Small intestine (tissue), 16 donors: ENCODE measurements at places on chromosomes 6 and 20. TPM values are rescaled to one million over a fixed set of nuclear protein-coding genes. Genes with fewer than 3 reads are reported as not detected.

Gene IP6K3
- polyA plus RNA-seq = 0.54 TPM

GRCh38 chr6:49333345-49334125 is 129.5 kb downstream of the MMUT start:
- no peaks in the 10 kb centered on the region for H3K36me3 ChIP-seq
- no peak overlapping the region for H3K4me3 ChIP-seq

- no peak overlapping the region for H3K4me3 ChIP-seq
- no peak for DNase-seq
- no peaks in the 10 kb centered on the region for H3K27me3 ChIP-seq
- no peaks in the 10 kb centered on the region for H3K36me3 ChIP-seq
- H3K4me1 ChIP-seq = no peaks in the 10 kb centered on the region
- no peak overlapping the region for H3K27ac ChIP-seq
Observed at GRCh38 chr6:1670711-1671462, 61.2 kb downstream of the FOXC1 start.

Gene SLC12A5
- polyA plus RNA-seq = 2.1 TPM

Gene CAP2
- polyA plus RNA-seq = 0.89 TPM

- H3K27ac ChIP-seq = no peak overlapping the region
- H3K36me3 ChIP-seq = no peaks in the 10 kb centered on the region
- no peak for DNase-seq
- H3K4me1 ChIP-seq = peaks cover 4% of the 10 kb centered on the region
- H3K27me3 ChIP-seq = peaks cover 67% of the 10 kb centered on the region
Observed at GRCh38 chr20:63172726-63173125, 43.2 kb downstream of the YTHDF1 start.

- DNase-seq = no peak
- H3K36me3 ChIP-seq = no peaks in the 10 kb centered on the region
- no peak overlapping the region for H3K4me3 ChIP-seq
- no peaks in the 10 kb centered on the region for H3K4me1 ChIP-seq
- H3K27ac ChIP-seq = no peak overlapping the region
- H3K27me3 ChIP-seq = no peaks in the 10 kb centered on the region
Observed at GRCh38 chr6:142045380-142046278, 87.1 kb upstream of the GJE1 start.

DNA sequence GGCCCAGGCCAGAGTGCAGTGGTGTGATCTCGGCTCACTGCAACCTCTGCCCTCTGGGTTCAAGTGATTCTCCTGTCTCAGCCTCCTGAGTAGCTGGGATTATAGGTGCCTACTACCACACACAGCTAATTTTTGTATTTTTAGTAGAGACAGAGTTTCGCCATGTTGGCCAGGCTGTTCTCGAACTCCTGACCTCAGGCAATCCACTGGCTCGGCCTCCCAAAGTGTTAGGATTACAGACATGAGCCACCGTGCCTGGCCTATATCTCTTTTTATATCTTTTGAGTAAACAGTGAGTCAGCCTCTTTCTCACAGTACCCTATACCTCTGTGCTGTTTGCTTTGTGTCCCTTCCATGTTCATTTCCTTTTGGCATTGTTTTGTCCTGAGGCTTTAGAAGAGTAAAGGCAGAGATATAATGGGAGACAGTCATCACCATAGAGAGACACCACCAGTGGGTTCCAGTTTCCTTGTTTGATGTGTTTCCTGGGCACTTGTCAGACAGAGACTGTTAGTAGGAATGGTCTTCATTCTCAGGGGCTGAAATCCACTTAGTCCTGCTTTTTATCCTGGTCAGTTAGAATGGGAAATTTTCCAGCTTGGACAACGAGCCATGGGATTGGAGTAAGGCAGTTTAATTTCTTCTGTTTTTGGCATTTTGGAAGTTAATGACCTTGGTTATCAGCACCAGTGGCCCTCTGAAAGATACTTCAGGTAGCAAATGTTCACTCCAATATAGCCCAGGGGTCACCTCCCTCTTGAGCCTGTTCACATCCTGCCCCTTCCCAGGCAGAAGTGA is 32.2 kb upstream of the ASXL1 start:
- H3K36me3 ChIP-seq = peaks cover 30% of the 10 kb centered on the region
- H3K27me3 ChIP-seq = no peaks in the 10 kb centered on the region
- no peak overlapping the region for H3K4me3 ChIP-seq
- H3K27ac ChIP-seq = peak overlapping the region; percentile 65

DNA sequence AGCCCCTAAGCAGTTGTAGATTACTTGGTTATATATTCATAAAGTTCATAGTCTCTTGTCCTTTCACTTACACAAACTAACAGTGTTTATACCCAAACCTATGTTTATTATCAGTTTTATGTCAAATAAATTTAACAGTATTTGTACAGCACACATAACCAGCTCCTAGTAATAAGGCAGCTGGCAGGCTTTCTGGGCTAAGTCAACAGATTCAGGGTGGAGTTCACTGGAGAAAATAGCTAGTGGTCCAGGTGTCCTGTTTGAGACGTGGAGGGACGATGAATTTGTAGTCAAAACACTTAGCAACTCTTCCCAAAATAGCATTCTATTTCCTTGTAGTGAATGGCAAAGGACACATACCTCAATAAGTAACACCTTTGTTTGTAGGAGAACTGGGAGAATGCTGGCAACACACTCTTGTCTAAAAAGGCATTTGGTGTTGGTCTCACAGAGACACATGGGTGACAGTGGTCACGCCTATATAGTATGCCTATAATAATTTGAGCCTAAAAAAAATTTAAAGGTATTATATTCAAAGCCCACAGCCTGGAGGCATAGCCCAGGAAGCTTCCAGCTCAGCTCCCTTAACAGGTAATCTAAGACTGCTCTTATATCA is 156.4 kb upstream of the CARMIL1 start:
- peaks cover 2% of the 10 kb centered on the region for H3K36me3 ChIP-seq
- peak overlapping the region; percentile 18 for H3K27ac ChIP-seq
- no peaks in the 10 kb centered on the region for H3K27me3 ChIP-seq
- no peaks in the 10 kb centered on the region for H3K4me1 ChIP-seq

Gene SLC16A10
- 4.0 TPM for polyA plus RNA-seq

DNA sequence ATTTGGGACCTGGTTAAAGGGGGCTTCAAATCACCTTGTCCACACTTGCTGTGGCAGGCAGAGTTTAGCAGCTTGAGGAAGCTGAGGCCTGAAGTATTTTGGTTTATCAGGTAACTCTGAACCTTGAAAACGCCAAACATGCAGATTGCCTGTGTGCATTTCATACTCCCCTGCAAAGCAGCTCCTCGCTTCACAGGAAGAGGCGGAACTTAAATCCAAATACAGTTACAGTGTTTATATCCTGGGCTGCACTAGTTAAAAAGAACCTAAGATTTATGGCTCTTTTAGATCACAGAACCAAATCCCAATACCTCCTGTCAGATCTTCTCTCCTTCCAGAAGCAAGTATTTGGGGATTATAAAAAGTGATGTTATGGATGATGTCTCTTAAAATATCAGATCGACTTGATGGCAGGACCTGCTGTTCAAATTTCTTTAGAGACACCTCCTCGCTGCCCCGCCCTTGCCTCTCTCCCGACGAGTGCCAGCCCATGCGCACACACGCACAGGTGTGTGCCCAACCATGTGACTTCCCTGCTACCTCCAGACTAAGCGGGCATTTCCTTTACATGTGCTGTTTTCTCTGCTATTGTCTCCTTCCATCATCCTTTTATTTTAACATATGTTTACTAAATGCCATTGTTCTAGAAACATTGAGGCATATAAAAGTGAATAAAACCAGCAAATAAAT is 224.6 kb upstream of the FOXQ1 start:
- no peak overlapping the region for H3K27ac ChIP-seq
- H3K36me3 ChIP-seq = no peaks in the 10 kb centered on the region
- no peak overlapping the region for H3K4me3 ChIP-seq
- peaks cover 3% of the 10 kb centered on the region for H3K27me3 ChIP-seq

- peak; percentile 80 for DNase-seq
- peaks cover 4% of the 10 kb centered on the region for H3K36me3 ChIP-seq
- H3K4me3 ChIP-seq = no peak overlapping the region
- peak overlapping the region; percentile 60 for H3K27ac ChIP-seq
- peaks cover 71% of the 10 kb centered on the region for H3K4me1 ChIP-seq
- H3K27me3 ChIP-seq = no peaks in the 10 kb centered on the region
Observed at GRCh38 chr20:31569163-31570020, 35.7 kb upstream of the ID1 start.

- no peaks in the 10 kb centered on the region for H3K36me3 ChIP-seq
- H3K4me3 ChIP-seq = no peak overlapping the region
- H3K27me3 ChIP-seq = no peaks in the 10 kb centered on the region
- DNase-seq = no peak
- no peak overlapping the region for H3K27ac ChIP-seq
- no peaks in the 10 kb centered on the region for H3K4me1 ChIP-seq
Observed at GRCh38 chr6:78561015-78561414, 306.3 kb upstream of the IRAK1BP1 start.

DNA sequence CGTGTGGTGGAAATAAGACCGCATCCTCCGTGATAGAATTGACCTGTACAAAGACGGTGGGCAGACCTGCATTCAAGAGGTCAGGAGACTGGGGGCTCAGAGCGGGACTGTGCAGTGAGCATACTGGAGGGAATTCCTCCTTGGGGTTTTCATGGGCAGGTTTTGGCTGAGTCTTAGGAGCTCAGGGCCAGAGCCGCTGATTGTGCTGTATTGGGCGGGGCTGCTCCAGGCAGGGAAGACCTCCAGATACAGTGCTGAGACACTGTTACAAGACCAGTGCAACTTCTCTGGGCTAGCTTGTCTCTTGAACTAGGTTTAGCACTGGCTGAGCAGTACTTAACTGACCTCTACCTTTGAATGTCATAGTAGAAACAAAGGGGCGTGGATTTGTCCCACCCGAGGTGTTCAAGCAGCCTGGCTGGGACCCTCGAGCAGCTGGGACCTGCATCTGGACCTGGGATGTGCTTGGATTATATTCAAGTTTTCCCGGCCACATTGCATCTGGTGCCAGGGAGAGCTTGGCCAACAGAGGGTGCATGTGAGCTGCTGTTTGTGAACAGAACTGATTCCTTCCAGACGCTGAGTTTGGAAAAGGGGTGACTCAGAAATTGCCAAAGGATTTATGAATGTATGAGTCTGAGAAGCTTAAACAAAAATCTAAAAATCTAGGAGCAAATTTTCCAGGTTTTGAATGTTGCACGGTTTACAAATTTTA is 33.4 kb upstream of the SLC22A1 start:
- H3K4me3 ChIP-seq = no peak overlapping the region
- H3K27me3 ChIP-seq = no peaks in the 10 kb centered on the region
- no peaks in the 10 kb centered on the region for H3K4me1 ChIP-seq
- DNase-seq = peak; percentile 69
- H3K36me3 ChIP-seq = peaks cover 82% of the 10 kb centered on the region
- H3K27ac ChIP-seq = no peak overlapping the region

Gene MAFB
- 10.7 TPM for polyA plus RNA-seq

- no peaks in the 10 kb centered on the region for H3K4me1 ChIP-seq
- no peak overlapping the region for H3K27ac ChIP-seq
- DNase-seq = no peak
- peaks cover 23% of the 10 kb centered on the region for H3K27me3 ChIP-seq
Observed at GRCh38 chr6:44273617-44274016, 3.4 kb downstream of the TMEM151B start.

DNA sequence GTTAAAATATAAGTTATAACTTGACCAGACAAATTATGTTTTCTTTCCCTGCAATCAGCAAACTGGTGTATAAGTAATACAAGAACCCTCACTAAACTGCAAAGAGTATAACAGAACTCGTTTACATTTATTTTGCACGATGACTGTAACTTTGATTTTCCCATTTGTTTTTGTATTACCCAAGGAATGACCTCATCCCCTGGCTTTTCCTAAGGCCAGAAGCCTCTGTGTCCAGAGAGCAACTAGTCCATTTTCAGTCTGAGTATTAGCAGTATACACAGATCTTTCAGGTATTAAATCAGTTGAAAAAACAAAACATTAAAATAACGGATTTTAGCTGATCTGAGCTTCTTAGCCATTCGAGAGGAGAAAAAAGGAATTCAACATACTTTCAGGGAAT is 17.2 kb downstream of the COL19A1 start:
- H3K36me3 ChIP-seq = no peaks in the 10 kb centered on the region
- H3K27ac ChIP-seq = no peak overlapping the region
- no peak for DNase-seq
- no peak overlapping the region for H3K4me3 ChIP-seq
- no peaks in the 10 kb centered on the region for H3K27me3 ChIP-seq

Gene GATA5
- polyA plus RNA-seq = 11.9 TPM

DNA sequence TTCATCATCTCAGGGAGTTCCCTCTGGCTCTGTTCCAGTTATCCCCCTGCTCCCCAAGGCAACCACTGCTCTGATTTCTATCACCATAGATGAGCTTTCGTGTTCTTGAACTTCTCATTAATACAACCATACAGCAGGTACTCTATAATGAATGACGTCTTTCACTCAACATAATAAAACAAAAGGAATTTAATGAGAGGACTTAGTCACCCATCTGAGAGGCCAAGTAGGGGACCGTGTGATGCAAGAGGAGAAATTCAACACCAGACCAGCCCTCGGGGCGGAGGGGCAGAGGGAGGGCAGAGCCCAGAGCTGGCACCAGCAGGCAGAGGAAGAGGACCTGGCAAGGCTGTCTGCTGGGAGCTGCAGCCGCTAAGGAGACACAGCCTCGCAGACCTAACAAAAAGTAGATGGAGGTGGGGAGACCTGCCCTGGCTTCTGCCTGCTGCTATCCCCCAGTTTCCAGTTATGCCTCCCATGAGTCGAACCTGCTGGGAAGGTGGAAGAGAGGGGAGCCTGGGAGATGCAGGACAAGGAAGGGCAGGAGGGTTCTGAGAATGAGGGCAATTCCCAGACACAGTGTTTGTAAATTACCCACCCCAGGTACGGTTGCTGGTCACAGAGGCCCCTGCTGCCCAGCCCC is 13.8 kb downstream of the CCN5 start:
- H3K36me3 ChIP-seq = no peaks in the 10 kb centered on the region
- H3K27me3 ChIP-seq = no peaks in the 10 kb centered on the region
- no peaks in the 10 kb centered on the region for H3K4me1 ChIP-seq
- DNase-seq = peak; percentile 83
- no peak overlapping the region for H3K27ac ChIP-seq
- no peak overlapping the region for H3K4me3 ChIP-seq

DNA sequence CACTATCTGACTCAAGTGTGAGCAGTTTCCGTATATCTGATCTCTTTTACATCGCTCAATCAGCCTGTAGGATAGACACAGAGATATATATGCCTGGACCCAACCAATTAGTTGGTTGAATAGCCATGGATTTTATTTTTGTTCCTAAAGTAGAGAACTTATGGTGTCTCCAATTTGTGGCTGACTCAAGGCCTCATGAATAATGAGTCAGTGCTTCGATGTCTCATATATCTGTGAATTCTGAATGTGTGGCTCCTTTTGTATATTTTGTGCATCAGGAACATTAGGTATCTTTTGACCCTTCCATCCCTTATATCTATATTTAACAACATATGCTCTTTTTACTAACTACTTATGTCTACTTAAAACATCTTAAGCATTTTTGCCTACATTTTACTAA is 64.5 kb downstream of the OR2B2 start:
- H3K4me3 ChIP-seq = no peak overlapping the region
- no peaks in the 10 kb centered on the region for H3K27me3 ChIP-seq
- H3K4me1 ChIP-seq = no peaks in the 10 kb centered on the region

DNA sequence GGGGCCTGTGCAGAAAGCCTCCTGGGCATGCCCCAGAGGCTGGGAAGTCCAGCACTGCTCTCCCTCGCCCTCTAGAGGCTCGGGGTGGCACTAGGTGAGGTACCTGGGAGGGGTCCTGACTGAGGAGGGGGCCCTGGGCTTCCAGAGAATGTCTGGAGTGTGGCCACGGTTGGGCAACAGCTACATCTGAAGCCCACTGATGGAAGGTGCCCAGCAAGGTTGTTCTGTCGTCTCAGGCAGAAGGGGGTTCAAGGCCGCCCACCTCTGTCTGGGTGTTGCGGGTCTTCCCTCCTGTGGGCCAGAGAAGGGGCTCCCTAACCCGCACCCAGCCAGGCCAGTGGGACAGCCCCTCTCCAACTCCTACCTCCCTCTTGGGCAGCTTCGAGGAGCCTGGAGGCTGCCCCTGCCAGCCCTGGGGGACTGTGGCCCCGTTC is 11.4 kb upstream of the VEGFA start:
- no peak overlapping the region for H3K27ac ChIP-seq
- no peaks in the 10 kb centered on the region for H3K36me3 ChIP-seq
- H3K4me3 ChIP-seq = no peak overlapping the region
- DNase-seq = no peak
- H3K27me3 ChIP-seq = no peaks in the 10 kb centered on the region
